ENCODE measurements at places on chromosomes 1 and 21.

DNA sequence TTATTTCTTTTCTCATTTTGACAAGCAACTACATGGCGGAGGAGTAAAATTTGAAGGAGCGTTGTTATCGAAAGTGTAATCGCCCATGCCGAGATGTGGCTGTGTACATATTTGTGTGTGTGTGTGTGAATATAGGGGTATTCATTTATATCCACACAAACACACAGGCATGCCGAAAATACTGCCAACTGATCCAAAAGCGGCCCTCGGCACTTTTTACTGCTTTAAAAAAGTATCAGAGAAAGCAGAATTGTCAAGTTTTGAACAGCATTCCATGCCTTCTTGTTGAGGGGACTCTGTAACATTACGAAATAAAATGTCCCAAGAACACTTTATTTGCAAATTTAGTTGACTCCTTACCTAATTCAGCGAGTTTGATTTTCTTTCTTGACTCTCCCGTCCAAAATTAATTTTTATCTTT lies 1.1 kb downstream of the PBX1 start:
- no peak for DNase-seq

- DNase-seq = no peak
These were observed 140.7 kb upstream of the TMEM51 start for GRCh38 chr1:15012822-15013221.

DNA sequence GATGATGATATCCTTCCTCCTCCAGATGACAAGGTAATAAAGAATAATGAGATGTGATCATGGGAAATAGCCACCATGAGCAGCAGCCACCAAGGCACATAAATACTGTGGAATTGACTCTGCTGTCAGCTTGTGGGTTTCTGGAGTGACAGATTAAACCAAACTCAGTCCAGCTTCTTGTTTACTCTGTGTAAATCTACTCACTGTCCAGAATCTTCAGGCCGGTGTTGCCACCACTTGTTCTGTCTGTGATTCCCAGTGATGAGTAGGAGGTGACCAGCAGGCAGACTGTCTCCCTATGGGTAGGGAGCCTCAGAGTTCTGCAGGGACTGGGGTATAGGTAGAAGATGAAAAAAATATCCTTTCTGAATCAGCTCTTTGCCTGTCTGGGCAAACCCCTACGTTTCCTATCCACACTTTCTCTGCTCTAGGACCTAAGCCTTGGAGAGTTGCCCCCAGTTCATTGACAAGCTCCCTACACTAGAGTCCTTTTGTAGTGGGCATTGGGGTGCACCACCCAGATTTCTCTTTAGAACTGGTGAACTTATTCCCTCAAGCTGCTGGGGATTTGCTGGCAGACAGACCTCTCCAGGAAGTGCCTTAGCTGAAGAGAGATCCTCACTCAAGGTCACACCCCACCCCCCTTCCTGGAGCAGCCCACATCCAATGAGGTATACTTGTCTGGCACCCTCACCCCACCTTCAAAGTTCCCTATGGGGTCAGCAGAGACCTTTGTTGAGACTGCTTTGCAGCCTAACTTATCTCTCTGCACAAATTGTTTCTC lies 47.6 kb downstream of the ATP1A1 start:
- DNase-seq = no peak

GRCh38 chr1:231417513-231417912 lies 4.6 kb downstream of the EGLN1 start:
- no peak for DNase-seq

DNA sequence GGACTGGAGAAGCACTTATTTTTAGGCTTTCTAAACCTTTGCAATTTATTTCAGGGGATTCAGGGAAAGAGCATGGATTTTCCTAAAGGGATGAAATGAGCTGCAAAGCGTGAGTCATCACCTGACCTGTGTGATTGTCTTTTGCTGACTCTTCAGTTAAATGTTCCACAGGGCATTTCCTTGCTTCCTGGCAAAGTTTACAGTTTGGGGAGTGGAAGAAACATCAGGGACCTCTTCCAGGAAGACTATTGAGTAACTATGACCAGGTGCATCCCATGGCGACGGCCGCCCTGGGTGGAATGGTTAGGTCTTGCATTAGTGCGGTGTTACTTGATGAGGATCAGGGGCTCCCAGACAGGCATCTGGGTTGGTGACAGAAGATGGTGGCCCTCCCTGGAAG lies 79.5 kb upstream of the SIPA1L2 start:
- DNase-seq = no peak

DNA sequence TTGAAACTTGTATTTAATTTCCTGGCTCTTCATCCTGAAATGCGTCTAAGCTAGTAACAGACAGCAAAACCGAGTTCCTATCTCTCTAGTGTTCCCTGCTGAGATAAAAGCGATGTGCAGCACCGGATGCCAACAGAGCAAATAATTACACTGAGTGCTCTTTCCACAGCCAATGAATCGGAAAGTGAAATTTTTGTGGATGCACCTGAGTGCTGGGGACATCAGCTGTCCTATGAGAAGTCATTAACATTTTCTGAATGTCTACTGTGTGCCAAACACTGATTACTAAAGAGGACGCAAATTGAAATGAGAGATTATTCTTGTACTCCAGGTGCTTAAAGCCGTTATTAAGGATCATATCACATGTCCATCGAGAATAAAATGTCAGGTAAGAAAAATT lies 278.0 kb downstream of the RGS7 start:
- no peak for DNase-seq
